ENCODE measurements at places on chromosomes 5 and 9.

GRCh38 chr9:113578279-113578865 is 114.8 kb downstream of the RGS3 start:
- no peak for DNase-seq

GRCh38 chr5:140018920-140019644 is 24.0 kb downstream of the NRG2 start:
- no peak for DNase-seq

DNA sequence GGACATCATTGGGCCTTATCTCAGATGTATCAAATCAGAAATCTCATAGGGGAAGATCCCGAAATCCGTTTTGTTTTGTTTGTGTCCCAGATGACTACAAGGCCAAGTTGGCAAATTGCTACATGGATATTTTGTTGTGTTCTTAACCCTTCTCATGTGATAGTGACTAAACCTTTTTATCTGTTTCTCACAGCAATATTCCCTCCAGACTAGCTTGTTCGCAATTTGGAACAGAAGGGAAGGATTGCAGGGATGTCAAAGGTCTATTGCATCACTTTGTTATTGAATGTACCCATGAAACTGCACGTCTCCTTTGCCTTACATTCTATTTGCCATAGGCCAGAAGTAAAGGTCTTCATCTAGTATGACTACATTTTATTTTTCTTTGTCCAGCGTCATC is 453.9 kb downstream of the NFIB start:
- DNase-seq: no peak

DNA sequence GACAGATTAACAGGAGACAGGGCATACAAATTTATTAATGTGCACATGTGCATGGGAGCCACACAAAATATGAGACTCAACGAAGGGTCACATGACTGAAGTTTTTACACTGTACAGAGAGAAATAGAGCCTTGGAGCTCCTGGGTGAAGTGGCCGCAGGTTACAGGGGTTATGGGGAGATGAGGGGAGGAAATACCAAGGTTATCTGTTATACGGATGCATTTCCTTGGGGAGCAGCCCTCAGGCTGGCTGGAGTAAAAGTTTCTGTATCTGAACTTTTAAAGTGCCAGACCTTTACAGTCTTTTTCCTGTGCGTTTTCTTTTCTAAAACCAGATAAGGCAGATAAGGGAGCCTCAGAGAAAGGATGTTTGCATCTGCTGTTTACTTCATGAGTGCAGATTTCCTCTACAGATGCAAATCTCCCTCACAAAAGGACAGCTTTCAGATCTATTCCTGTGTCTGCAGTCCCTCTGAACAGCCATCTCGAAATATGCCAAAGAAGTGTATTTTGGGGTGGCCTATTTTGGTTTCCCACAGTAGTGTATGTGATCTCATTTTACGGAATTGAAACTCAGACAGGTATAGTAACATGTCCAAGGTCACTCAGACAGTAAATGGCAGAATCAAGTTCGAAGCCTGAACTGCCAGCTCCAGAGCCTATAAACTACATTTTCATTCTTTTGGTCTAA is 139.3 kb upstream of the FBXL17 start:
- no peak for DNase-seq

GRCh38 chr9:6484210-6484609 is 71.2 kb downstream of the UHRF2 start:
- DNase-seq: no peak

- no peak for DNase-seq
Observed at GRCh38 chr5:155898284-155898683, 428.7 kb upstream of the SGCD start.

GRCh38 chr5:103057208-103058130 is 62.5 kb downstream of the GIN1 start:
- DNase-seq: no peak

DNA sequence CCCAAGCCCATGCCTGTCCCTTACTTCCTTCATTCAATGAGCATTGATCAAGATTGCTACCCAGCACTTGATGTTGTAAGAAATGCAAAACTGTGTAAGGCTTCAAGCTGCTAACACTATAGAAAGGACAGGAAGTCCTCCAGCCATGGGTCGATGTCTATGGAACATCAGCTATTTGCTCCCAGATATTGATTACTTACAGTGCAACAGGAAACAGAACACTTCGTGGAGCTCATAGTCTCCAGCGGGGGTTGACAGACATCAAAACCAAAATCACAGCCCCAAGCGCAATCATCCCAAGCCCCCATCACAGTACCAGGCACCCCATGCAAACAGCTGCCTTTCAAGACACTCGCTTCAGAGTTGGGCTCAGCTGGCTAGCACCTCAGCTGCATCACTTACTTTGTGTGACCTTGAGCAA is 26.8 kb upstream of the DUSP1 start:
- no peak for DNase-seq

- DNase-seq: no peak
Observed at GRCh38 chr9:133715295-133715865, 22.8 kb downstream of the SARDH start.

- DNase-seq: no peak
Observed at GRCh38 chr5:1026700-1027621, 18.4 kb downstream of the NKD2 start.

GRCh38 chr5:178490935-178491652 is 99.1 kb downstream of the COL23A1 start:
- DNase-seq: no peak

DNA sequence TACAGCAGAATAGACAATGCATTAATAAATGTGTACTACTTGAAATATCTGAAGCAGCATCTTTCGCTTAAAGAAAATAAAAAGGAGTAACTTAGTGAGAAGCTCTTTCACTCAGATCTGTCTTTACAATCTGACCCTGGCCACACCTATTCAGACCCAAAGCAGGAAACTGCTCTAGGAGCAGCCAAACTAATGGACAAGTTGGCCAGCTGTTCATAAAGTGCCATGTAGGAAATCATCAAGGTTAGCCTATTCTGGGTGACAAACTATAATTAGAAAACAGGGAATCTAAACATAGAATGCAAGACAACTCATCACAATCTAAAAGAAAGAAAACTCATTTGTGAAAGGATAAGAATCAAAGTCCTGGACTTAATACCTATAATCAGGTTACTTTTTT is 101.3 kb downstream of the AGTPBP1 start:
- DNase-seq: no peak

GRCh38 chr5:168434001-168434400 is 52.3 kb upstream of the RARS1 start:
- no peak for DNase-seq

GRCh38 chr5:167030500-167031120 is 1260.8 kb upstream of the WWC1 start:
- no peak for DNase-seq

DNA sequence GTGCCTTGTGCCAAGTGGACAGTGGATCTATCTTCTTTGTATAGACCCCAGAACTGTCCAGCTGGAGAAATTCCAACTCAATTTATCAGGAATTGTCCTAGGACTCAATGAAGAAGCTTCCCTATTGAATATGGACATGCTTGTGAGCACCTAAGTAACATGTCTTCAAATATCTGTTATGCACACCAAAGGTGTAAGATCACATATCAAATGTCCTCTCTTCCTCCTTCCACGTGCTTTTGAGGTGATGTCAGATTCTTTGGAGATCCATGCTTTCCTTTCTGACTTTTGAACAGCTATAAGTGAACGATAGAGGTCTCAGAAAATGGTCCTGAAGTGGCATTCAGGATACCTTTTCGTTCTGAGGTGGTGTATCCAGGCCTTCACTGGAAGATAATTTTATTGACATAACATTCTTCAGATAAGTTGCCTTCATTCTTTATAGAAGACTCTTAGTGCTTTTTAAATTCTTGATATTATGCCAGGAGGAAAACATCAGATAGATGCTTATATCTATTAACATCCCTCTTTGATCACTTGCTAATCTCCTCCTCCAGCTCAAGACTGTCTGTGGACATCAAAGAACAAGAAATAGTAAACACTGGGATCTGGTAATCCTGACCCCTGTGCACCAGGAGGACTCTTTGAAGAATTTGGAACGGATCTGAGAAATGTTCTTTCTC is 246.4 kb downstream of the SMARCA2 start:
- DNase-seq: no peak

DNA sequence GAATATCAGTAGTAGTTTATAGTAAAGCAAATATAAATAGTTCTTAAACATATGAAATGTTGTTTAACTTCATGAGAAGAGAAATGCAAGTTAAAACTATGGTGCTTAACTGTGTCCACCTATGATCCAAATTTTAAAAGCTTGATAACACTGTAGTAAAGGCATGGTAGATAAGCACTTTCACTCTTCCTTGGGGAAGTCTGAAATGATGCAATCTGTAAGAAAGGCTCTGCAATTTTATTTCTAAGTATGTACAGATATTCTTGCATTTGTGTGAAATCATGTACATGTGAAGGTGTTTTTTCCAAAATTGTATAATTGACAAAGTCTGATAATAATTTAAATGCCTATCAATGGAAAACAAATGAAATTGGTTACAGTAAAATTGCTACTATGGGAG is 66.9 kb downstream of the SYK start:
- DNase-seq: no peak

GRCh38 chr5:139131465-139131864 is 66.7 kb downstream of the SIL1 start:
- DNase-seq: no peak

GRCh38 chr5:95072281-95072680 is 212.6 kb downstream of the MCTP1 start:
- DNase-seq: no peak

DNA sequence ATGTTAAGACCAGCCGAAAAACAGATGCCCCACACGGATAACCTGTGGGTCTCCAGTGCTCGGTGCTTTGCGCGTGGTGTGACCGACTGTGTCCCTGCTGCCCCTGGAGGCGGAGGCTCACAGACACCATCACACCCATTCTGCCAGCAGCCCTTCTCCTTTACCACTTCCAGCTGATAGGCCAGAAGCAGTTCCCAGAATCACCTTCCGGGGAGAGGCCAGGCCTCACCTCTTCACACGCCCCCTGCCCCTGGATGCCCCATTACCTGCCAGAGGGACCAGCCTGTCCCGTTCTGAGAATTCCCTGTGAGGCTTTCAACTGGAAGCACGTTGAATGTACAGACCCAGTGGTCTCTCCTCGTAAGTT is 21.6 kb upstream of the LRRC14B start:
- no peak for DNase-seq

GRCh38 chr5:32126691-32127090 is 47.4 kb downstream of the GOLPH3 start:
- no peak for DNase-seq

- no peak for DNase-seq
Observed at GRCh38 chr5:24720743-24721142, 76.0 kb upstream of the CDH10 start.

DNA sequence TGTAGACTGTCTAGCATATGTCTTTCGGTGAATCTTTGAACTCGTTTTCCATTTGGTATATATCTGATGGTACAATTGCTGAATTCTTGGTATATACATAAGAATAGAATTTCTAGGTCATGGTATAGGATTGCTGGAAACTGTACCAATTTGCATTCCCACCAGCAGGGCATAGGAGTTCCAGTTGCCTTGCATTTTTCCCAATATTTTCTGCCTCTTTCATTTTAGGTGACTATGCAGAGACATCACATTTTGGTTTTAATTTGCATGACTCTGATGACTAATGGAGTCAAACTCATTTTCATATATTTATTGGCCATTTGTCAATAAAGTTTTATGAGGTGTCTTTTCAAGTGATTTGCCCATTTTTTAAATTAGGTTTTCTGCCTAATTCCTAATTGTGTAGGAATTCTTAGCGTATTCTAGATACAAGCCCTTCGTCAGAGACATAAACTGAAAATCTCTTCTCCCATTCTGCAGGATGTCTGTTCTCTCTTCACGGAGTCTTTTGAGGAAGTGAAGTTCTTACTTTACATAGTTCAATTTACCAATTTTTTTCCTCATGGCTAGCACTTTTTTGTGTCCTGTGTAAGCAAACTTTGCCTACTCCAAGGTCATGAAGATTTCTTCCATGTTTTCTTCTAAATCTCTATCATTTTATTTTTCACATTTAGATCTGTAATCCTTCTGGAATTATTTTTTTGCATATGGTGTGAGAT is 28.9 kb upstream of the PDCD1LG2 start:
- DNase-seq: no peak

- no peak for DNase-seq
Observed at GRCh38 chr5:138961221-138961620, 86.1 kb upstream of the LRRTM2 start.

DNA sequence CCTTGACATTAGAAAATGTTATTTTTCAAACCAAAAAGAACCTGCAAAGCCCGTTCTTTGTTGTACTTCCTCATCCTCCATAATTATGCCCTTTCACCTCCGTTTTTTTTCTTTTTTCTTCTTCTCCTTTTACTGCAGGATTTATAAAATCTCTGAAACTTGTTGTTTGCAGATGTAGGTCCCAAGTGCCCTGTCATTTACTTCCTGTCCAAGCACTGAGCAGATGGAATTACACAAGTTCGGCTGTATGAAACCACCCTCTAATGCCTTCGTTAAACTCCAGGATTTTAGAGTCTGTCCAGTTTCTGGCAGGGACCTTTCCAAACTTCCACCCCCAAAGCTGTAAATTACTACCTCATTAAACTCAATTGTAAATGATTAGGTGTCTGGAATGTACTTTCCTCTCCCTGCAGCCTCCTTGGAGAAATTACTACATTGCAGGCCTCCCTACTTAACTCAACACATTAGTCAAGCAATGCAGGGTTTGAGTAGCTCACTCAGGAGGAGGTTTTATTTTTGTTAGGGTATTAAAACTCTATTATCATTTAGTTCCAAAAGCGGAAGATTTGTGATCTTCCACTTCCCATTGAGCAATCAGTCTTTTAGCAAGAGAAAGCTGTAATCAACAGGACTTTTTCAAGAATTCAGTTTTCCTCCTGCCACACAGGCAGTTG is 125.6 kb upstream of the LPAR1 start:
- DNase-seq: peak; percentile 14

- DNase-seq: no peak
Observed at GRCh38 chr9:37593883-37594448, 1.6 kb upstream of the TOMM5 start.

DNA sequence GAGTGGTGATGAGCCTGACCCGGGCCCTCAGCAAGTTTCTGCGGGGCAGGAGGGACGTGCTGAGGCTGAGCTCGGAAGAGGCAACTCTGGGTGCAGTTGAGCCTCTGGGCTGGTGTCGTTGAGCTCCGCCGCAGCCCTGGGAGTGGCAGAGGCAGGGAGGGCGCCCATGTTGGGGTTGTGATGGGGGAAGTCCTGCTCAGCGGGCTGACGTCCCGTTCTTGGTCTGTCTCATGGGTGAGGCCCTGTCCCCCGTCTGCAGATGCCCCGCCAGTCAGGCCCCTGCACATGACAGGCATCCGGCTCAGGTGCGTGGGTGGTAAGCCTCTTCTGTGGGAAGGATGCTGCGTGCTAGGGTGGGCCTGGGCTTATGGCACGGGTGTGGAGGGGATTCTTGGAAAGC is 64.3 kb downstream of the RXRA start:
- no peak for DNase-seq

Measured in Kasumi-1 (cell line).